ENCODE measurements at places on chromosomes 7 and 10.

- DNase-seq: peak; percentile 53
These were observed 59.1 kb downstream of the STK32C start for GRCh38 chr10:132248455-132249225.

- DNase-seq: no peak
These were observed 28.2 kb downstream of the TDRD1 start for GRCh38 chr10:114207349-114207748.

GRCh38 chr10:88983206-88983605, 7.4 kb upstream of the FAS start:
- DNase-seq: no peak

DNA sequence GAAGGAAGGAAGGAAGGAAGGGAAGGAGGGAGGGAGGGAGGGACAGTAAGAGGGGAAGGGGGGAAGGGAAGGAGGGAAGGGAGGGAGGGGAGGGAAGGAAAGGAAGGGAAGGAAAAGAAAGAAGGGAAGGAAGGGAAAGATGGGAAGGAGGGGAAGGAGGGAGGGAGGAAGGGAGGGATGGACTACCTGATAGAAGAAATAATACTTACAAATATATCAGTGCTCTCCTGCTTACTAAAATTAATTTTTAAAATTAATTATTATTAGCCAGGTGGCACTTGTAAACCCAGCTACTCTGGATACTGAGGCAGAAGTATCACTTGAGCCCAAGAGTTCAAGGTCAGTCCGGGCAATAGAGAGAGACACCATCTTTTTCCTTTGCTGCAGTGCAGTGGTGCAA, 18.5 kb downstream of the ZC3HC1 start:
- DNase-seq: no peak

- DNase-seq: no peak
These were observed 3.7 kb downstream of the OGA start for GRCh38 chr10:101814466-101815071.

GRCh38 chr10:69359148-69359547, 57.6 kb downstream of the TACR2 start:
- DNase-seq: no peak

- DNase-seq: no peak
These were observed 26.2 kb upstream of the EXOC6 start for GRCh38 chr10:92822060-92822634.

DNA sequence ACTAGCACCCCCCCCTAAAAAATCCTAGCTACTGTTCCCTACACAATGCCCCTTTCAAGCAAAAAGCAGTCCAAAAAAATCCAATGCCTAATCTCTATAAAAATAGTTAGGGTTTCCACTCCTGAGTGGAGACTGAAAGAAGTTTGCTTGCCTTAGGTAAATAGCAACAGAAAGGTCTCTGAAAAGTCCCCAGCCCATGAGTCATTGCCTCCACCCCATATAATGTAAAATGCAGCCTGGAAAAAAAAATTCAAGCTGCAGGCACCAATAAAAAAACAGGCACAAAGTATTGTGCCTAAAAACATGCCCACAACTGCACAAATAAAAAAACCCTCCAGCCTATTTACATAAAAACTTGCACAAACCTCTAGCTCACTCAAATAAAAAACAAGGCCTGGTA, 47.5 kb downstream of the ZNF680 start:
- DNase-seq: no peak

DNA sequence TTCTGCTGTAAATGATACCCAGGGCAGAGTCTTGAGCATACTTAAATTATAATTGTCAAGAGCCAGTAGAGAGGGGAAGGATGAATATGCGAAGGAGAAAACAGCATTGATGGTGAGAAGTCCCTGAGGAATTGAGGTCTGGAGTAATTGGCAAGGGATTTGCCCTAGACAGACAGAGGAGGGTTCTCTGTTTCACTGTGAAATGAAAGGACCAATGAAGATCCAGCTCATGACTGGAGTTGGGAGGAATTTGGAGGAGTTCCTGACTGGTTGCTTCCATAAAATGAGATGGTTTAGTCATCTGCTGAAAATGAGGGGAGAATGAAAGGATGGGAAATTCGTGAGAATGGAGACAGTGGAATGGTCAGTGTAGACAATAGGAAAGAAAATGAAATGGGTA, 6.8 kb downstream of the PRPF18 start:
- DNase-seq: no peak

GRCh38 chr10:103282961-103283360, 6.0 kb downstream of the INA start:
- no peak for DNase-seq

- no peak for DNase-seq
These were observed 18.3 kb downstream of the MDFIC start for GRCh38 chr7:114940220-114940619.

Measured in activated T-cell treated with anti-CD3 and anti-CD28 coated beads for 24 hours (primary cell).